ENCODE measurements at places on chromosomes 5 and 9. TPM values are rescaled to one million over a fixed set of nuclear protein-coding genes. Genes with fewer than 3 reads are reported as not detected.

DNA sequence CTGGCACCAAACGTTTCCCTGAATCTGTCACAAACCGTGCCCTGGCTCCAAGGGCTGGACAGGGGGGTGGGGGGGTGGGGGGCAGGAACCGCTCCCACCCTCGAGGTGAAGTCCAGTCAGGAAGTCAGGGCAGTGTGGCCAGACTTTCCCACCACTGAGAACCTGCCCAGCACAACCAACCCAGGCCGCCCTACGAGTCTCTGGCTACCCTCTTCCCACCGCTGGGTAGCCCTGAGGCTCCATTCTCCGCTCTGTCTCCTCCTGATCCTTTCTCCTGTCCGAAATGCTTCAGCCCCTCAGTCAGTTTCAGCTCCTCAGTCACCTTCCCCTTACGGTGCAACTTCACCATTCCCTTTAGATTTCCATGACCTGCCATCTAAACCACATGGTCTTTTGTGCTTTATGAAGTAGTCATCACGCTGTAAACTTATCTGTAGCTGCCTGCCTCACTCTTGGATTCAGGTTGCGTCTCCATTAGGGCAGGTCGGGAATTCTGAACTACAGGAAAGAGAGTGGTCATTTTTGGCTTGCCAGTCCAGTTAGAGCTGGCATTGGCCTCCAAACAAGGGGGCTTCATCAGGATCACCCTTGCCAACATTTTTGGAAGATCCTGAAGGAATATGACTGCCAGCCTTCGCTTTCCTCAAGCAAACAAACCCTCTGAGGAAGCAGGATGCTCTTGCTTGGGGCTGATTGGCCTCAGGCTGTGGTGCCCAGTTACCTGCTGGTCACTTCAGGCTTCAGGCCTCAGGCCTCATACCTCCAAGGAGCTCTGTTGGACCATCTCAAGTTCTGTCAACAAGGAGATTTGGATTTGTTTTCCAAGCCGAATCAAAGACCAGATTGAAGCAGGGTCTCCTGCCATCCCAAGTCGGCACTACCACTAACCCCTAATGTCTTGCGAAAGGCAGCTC lies 794 bp upstream of the DCAF12 start:
- DNase-seq, result no peak

GRCh38 chr5:7321724-7322123 lies 74.2 kb upstream of the ADCY2 start:
- DNase-seq, result no peak

DNA sequence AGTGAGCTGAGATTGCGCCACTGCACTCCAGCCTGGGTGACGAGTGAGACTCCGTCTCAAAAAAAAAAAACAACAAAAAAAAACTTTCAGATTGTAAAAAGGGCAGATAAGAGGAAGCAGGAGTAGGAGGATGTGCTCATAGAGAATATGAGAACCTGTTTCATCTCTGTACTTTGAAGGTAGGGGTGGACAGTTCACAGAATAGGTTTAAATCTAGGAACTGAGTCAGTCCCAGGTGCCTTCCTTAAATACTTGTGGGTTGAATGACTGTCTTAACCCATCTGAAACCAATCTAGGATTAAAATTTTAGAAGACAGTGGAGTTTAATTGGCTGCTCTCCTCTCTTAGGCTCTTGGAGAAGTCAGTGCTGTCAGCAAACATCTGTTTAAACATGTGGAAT lies 12.4 kb downstream of the POLK start:
- DNase-seq, result no peak

DNA sequence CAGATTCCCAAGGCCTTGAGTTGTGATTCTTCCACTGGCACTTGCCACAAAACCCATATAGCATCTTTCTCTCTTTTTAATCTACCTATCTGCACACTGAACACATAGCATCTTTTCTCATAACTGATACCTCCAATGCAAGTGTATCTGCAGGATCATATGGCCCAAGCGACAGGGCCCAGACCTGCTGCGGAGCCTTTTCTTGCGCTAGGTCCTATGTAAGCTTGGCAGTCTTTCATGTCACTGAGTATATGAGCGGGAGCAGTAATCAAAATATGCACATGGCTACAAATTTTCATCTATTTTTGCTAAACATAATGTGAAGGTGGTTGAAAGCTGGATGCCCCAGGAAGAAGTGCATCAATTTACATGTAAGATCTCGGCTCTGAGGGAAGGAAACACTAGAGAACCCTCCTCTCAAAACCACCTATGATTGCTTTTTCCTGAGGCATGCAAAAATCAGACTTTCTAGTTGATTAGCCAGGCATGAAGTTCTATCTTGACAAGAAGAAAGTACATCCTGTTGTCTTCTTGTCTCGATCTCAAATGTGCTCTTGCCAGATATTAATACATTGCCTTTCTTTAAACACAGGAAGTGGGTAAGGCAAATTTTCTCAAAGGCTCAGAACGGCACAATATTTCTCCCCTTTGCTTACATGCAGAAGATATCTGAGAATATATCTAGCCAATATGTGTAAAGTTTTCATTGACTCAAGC lies 26.9 kb upstream of the CEMIP2 start:
- DNase-seq, result no peak

GRCh38 chr5:170440771-170441392 lies 51.7 kb upstream of the KCNMB1 start:
- DNase-seq, result no peak

TMEM252 gene
- polyA plus RNA-seq, result 3.5 TPM

- DNase-seq, result no peak
Measured at GRCh38 chr5:177361418-177362291, 3.9 kb downstream of the RGS14 start.

DNA sequence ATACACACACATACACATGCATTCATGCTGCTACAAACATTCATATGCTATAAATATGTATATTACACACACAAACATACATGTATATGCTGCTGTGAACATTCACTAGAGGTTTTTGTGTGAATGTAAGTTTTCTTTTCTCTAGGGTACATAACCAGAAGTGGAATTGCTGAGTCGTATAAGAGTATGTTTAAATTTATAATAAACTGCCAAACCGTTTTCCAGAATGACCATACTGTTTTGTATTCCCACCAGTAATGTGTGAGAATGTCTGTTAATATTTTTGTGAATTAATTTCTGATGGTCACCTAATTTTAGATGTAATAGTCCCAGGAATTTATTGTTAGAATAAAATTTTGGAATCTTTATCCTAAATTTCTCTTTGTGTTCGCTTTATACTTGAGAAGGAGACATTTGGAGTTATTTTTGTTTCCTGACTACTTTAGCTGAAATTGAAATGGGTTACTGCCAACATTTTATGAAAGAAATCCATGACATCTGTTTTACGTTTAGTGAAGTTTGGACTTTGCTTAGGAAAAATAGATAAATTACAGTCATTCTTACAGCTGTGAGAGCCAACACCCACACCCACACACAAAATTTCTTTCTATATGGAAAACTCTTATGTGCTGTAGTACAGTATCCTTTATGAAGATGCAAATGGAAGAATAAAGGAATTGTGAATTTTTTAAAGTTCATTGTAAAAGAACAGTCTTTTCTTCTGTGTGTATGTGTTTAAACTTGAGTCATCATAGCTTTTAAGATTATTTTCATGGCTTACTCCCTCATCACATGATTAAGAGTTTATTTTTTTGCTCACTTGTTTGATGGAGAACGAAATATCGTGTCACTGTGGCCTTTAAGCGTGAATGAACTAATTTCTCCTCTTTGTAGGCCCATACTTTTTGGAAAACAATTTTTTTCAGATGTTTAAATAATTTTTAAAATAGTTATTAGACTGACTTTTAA lies 24.3 kb downstream of the CENPP start:
- peak; percentile 61 for DNase-seq

ABLIM3 gene
- polyA plus RNA-seq, result 85.6 TPM

SLC25A2 gene
- 0.17 TPM for polyA plus RNA-seq

PCDHGB7 gene
- 13.8 TPM for polyA plus RNA-seq

DNA sequence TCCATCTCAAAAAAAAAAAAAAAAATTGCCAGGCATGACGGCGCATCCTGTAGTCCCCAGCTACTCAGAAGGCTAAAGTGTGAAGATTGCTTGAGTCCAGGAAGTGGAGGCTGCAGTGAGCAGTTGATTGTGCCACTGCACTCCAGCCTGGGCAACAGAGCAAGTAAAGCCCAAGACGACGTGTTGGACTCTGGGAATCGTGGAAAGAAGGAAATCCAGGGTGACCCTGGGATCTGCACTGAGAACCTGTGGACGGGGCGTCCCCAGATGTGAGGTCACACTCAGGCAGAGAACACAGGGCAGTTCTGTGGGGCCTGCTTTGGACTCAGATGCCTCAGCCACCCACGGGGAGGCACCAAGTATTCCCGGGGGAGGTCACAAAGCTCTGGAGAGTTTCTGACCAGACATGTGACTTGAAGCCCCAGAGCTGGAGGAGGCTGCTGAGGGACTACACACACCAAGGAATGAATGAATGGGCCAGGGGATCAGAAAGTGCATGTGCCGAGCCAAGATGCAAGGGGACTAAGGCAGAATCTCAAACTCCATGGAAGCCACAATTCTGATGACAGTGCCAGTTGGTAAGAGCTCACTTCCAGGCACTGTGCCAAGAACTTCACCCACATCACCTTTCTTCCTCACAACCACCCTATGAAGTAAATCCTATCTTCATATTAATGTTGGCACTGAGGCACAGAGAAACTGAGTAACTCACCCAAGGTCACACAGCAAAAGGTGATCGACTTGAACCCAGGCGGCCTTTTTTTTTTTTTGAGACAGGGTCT lies 12.9 kb downstream of the DYNC2I2 start:
- DNase-seq, result no peak

ARL14EPL gene
- polyA plus RNA-seq, result not detected

GRCh38 chr5:61618577-61618976 lies 286.5 kb downstream of the ZSWIM6 start:
- DNase-seq, result no peak

FOXD4L3 gene
- polyA plus RNA-seq, result not detected

PFN3 gene
- not detected for polyA plus RNA-seq

DNA sequence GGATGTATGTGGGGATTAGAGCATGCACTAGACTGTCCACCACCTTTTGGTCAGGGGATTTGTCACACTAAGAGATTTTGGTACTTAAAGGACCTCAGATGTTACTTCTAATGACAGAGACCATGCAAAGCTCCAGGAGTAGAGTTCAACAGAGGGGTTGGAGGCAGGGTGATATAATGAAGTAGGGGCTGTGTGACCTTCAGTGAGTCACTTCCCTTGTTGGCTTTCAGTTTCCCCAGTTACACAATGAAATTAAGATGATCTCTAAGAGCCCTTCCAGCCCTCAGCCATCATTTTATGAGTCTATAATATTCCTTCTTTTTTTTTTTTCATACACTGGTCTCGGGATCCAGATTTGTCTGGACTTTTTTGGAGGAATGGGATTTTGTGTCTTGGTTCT lies 26.8 kb downstream of the GLRA1 start:
- DNase-seq, result no peak

DNA sequence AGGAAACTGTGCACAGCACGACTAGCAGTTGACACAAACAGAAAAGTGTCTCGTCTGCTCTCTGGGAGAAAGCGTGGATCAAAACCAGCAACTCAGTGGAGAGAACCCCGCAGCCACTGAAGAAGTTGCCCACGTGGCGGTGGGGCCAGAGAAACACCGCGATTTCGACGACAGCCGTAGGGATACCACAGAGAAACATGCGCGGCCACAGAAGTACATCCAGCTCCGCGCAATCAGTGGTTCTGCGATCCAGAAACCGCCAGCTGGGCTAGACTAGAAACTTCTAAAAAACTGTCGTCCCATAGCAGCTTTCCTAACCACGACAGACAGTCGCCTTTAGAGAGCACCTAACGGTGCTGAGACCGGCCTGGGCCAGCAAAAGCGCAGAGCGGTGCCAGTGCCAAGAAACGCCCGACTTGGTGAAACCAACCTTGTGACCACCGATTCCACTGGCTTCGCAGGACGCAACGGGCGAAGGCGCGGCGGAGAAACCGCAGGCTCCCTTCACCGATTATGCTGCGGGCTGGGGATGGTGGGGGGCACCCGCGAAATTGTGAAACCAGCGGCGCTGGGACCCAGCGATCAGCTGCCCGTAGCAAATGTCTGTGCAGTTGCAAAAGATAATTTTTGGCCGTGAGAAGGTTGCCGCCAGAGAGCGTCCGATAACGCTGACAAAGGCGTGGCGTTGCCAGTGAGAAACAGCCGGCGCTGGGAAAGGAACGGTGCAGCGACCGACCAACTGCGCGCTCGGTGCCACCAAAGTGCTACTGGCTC lies 2.7 kb upstream of the ANXA2R start:
- DNase-seq, result peak; percentile 81

- DNase-seq, result no peak
Measured at GRCh38 chr5:91118796-91119195, 264.3 kb downstream of the ARRDC3 start.

FLT4 gene
- 27.0 TPM for polyA plus RNA-seq

DNA sequence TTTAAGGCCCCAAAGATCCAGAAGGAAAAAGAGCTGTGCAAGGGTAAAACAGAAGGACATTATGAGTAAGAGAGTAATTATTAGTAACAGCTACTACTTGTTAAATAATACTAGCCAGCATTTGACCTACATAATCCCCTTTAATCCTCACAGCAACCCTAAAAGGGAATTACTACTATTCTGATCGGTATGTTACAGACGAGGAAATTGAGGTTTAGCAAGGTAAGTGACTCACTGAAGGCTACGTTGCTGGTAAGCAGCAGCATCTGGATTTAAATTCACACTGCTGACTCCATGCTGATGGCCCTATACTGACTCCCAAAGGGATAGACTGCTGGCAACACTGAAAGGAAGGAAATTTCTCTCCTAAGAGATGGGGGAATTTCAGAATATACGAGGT lies 3.7 kb upstream of the FSD1L start:
- DNase-seq, result no peak

OTP gene
- not detected for polyA plus RNA-seq

DNA sequence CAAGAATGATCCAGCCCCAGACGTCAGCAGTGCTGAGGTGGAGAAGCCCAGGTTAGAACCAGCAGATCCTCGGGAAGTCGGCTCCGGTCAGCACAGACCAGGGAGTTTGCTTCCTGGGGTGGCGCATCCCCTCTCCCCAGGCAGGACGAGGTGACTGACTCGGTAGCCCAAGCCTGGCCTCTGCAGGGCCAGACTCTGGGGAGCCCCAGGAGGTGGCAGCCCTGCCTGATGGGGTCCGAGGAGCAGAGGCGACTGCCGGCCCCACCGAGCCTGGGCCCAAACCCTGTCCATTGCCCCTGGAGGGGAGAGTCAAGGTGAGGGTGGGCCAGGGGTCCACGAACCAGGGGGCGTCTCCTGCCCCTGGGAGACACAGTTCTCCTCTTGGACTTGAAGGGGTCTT lies 52.9 kb upstream of the SARDH start:
- no peak for DNase-seq

DNA sequence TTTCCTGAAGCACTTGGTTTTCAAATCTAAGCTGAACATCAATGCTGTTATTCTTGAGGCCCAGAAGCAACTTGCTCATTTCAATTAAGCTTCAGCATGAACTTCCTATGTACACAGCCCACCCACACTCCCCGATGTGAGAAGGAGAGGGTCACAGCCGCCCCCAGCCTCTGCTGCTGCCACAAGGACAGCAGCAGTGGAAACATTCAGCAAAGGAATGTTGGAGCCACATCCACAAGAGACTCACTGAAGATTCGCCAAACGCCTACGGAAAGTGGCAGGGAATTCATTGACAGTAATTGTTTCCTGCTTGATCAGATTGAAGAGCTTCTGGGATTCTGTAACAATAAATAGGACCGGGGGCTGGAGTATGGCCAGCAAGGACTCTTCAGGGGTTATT lies 2.9 kb downstream of the TGFBI start:
- DNase-seq, result no peak

Data from right lung (tissue), 10 donors.